Astrocyte of the cerebellum (primary cell): ENCODE measurements at places on chromosomes 13 and 19.

DNA sequence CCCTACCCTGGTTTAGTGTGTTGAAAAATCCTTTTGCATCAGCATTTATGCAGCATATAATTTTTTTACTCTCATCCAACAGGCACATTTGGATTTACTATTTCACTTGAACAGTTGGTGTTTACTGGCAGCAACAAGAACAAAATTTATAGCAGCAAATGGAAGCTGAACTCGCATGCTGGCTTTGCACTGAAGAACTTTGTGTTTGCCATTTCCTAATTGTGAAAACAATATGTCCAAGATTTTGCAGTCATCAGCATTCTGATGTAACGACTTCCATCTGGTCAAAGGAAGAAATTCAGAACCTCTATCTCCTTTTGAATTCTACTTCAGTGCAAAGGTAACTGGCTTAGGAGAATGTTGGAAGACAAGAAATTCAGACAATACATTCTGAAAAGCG lies 131.0 kb downstream of the DLEU7 start:
- no peak for DNase-seq

GRCh38 chr19:11127905-11128304 lies 27.7 kb downstream of the SPC24 start:
- DNase-seq: no peak

GRCh38 chr19:41528106-41528505 lies 47.9 kb upstream of the CEACAM21 start:
- no peak for DNase-seq

- no peak for DNase-seq
These were observed 6.0 kb upstream of the KPTN start for GRCh38 chr19:47490031-47490430.

GRCh38 chr13:26220575-26220974 lies 1.5 kb downstream of the RNF6 start:
- no peak for DNase-seq

GRCh38 chr13:75871059-75871458 lies 234.9 kb downstream of the LMO7 start:
- DNase-seq: no peak

GRCh38 chr19:5098646-5099045 lies 129.7 kb downstream of the KDM4B start:
- no peak for DNase-seq

GRCh38 chr13:92255526-92255925 lies 857.1 kb downstream of the GPC5 start:
- DNase-seq: no peak

DNA sequence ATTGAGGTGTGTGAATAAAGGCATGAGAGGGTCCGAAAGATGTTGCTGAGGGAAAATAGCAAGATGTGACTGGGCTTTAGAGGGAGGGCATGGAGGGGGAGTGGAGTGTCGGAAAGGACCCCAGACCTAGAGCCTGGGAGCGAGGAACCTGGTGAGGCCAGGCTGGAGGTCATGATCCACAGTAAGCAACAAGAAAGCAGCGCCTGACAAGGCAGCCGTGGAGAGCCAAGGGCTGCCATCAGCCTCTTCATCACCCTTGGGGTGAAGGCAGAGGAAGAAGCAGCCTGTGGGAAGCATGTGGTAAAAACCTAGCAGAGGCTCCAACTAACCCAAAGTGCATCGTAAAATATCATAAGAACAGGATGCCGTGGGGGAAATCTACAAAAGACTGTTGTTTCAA lies 162.8 kb upstream of the SOX1 start:
- no peak for DNase-seq

DNA sequence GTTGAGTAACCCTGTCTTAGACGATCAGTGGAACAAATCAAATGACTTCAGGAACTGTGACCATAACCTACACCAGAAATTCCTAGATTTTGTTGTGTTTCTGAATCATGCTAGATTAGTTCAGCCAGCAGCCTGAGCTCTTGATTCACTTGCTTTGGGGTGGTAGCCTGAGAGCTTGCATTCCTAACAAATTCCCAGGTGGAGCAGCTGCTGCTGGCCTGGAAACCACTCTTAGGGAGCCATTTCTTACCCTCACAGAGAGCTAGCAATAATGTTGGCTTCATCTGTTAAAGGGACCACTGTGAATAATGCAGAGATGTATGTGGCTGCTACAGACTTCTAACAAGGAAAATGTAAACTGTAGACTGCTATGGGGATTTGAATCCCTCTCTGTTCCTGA lies 388.1 kb upstream of the PRR20A start:
- DNase-seq: no peak

GRCh38 chr13:60491531-60491930 lies 94.5 kb downstream of the TDRD3 start:
- no peak for DNase-seq

DNA sequence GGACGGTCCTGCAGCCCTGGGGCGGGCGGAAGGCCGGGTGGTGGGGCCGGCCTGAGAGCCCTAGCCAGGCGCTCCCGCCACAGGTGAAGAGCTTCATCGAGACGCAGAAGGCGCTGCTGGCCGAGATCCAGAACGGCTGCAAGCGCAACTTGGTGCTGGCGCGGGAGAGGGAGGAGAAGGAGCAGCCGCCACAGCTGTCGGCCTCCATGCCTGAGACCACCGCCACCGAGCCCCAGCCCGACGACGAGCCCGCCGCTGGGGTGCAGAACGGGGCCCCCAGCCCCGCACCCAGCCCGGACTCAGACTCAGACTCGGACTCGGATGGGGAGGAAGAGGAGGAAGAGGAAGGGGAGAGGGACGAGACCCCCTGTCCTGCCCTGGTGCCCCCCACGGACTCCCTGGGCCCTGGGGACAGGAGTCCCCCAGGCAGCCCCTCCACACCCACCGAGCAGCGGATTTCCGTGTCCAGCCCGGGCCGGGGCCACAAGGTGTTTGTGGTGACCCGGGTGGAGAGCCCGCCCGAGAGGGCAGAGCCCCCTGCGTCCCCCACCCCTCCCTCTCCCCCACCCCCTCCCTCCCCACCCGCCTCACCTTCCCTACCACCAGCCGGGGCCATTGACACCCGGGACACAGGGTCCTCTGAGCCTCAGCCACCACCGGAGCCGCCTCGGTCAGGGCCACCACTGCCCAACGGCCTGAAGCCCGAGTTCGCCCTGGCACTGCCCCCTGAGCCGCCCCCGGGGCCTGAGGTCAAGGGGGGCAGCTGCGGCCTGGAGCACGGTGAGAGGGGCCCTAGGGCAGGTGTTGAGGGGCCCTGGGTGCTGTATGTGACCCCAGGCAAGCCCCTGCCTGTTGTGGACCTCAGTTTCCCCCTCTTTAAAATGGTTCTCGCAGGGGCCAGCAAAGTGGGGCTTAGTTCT lies 15.3 kb downstream of the NKPD1 start:
- DNase-seq: no peak

- DNase-seq: no peak
These were observed 435.6 kb downstream of the PCDH9 start for GRCh38 chr13:66794340-66795031.

DNA sequence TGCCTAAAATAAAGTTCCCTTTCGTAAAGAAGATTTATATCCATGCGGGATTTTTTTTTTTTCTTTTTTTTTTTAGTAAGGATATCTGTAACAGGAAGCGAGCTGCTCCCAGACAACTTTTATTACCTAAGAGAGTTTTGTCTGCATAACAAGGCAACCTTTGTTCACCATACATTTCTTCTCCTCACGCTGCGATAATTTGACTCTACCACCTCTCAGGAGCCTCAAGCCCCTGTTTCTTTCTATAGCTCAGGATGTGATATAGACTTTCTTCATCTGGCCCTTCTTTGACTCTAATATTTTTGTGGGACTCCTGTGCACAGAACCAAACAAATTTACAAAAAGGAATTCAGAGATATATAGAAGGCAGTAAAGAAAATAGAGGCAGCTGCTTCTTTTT lies 1053.7 kb upstream of the SPRY2 start:
- no peak for DNase-seq

DNA sequence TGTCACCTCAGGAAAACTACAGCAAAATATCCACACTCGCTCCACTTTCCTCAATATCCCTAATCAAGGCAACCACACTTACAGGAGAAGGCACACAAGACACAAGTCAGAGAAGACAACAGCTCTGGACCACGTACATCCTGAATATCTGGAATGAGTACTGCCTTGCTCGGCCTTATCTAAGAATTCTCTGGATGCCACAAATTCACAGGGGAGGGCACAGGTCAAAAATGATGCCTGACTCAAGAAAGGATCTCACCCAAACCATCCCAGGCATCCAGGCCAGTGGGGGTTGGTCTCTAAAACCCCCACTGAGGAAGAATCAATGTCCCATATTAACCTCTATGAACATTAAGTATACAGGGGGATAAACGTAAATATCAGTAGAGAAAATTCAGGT lies 29.9 kb downstream of the ATP7B start:
- DNase-seq: no peak

GRCh38 chr19:21314676-21315075 lies 14.5 kb downstream of the ZNF708 start:
- DNase-seq: no peak

DNA sequence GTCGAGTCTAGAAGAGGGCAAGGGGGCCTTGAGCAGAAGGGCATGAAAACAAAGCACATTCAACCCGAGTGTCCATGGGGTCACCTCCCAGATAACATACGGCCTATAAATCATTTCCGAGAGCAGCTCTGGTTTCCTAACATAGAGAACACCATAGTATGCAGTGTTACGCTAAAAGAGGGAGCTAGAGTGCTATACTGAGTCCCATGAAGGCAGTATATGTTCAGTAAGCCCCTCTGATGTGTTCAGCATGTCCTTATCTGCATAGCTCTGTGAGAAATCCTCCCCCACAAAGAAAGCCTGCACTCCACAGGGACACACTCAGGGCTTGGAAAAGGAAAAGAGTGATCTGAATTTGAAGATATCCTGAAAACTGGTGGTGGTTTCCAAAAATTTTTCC lies 175.4 kb downstream of the FLT1 start:
- no peak for DNase-seq

- DNase-seq: no peak
These were observed 301.7 kb upstream of the NBEA start for GRCh38 chr13:34640179-34640992.

DNA sequence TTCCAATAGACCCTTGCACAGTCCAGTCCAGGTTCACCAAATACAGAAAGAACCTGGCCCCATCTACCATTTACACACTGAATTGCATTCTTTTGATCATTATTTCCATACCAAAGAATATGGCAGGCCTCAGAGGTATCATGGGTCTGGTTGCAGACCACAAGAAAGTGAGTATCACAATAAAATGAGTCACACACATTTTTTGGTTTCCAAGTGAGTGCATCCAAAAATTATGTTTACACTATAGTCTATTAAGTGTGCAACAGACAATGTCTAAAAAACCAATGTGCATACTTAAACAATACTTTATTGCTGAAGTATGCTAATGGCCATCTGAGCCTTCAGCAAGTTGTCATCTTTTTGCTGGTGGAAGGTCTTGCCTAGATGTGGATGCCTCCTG lies 105.3 kb downstream of the SPACA7 start:
- peak; percentile 41 for DNase-seq

GRCh38 chr13:70415136-70415535 lies 306.9 kb upstream of the KLHL1 start:
- DNase-seq: no peak

DNA sequence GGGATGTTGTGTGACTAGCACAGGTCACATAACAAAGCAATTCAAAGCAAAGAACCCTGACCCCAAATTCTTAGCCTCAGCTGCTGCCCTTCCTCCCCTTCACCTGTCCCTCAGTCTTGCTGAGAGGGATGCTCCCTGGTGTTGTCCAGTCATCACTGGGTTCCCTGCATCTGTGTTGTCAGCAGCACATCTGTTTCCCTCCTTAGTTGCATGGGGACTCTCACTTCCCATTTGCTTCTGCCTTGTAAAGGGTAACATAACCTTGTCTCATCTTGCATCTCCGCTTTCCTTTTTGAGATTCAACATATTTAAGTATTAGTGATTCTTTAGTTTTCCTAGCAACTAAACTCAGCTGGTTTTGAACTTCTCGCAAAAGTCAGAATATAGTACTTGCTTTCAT lies 54.0 kb downstream of the SPATA13 start:
- DNase-seq: no peak

DNA sequence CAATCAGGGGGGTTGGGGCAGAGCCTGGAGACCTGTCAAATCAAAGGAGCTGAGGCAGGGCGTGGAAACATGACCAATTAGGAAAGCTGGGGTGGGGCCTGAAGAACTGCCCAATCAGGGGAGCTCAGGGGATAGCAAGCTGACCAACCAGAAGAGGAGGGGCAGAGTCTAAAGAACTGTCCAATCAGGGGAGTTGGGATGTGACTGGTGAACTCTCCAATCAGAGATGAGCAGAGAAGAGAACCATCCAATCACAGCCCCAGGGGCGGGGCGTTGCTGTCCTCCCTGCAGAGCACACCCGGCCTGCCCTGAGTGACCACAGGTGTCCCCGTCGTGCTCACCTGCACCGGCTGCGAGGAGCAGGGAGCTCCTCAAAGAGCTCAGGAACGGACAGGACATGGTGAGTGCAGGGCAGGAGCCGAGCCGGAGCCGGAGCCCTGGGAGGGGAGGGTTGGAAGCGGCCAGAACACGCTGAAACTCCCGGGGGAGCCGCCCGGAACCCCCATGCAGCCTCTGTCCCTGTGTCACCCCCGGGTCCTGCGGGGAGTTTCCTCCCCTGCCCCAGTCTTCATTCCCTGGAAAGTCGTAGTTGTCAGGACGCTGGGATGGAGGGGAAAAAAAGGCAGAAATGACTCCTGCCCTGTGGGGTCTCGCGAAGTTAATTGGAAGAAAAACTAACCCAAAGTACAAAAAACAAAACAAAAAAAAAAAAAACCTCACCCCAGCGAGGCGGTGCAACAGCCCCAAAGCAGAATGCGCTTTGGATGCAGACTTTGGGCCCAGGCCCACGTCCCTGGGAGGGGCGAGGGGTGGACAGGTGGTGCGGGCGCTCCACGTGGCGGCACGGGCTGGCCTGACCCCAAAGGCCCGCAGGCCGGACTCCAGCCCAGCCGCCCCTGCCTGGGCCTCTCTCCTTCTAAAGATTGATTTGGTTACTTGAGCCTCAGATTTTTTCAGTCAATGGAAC lies at the start of gene ZNF556:
ZNF556 (plus strand) TSS at position 311 of the 967 bp plus-strand sequence; CDS start at position 398, 87 bp downstream.
- no peak for DNase-seq

DNA sequence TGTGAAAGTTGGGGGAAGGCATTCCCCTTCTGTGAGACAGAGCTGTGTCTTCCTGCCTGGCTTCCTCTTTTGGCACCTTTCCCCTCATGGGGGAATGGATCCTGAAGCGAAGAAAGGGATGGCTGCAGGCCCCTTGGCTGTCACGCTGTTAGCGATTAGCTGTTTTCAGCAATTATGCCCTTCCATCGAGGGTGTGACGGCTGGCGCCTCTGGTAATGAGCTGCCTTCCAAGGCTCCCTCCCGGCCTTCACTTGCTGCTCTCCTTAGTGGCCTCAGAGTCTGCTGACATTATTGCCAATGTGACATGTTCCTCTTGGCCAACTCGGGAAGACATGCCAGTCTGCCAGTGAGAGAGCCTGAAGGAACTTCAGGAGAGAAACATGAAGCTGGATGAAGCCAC lies 162.1 kb downstream of the ZIC5 start:
- no peak for DNase-seq

GRCh38 chr13:98351636-98352035 lies 174.6 kb upstream of the RNF113B start:
- no peak for DNase-seq

- no peak for DNase-seq
These were observed 19.8 kb upstream of the ATP11A start for GRCh38 chr13:112669881-112670499.

GRCh38 chr13:79973533-79973963 lies 367.4 kb downstream of the SPRY2 start:
- DNase-seq: no peak
